ENCODE measurements at places on chromosomes 7 and 10.

- DNase-seq, result no peak
These were observed 195.6 kb downstream of the CUX1 start for GRCh38 chr7:102012941-102013461.

DNA sequence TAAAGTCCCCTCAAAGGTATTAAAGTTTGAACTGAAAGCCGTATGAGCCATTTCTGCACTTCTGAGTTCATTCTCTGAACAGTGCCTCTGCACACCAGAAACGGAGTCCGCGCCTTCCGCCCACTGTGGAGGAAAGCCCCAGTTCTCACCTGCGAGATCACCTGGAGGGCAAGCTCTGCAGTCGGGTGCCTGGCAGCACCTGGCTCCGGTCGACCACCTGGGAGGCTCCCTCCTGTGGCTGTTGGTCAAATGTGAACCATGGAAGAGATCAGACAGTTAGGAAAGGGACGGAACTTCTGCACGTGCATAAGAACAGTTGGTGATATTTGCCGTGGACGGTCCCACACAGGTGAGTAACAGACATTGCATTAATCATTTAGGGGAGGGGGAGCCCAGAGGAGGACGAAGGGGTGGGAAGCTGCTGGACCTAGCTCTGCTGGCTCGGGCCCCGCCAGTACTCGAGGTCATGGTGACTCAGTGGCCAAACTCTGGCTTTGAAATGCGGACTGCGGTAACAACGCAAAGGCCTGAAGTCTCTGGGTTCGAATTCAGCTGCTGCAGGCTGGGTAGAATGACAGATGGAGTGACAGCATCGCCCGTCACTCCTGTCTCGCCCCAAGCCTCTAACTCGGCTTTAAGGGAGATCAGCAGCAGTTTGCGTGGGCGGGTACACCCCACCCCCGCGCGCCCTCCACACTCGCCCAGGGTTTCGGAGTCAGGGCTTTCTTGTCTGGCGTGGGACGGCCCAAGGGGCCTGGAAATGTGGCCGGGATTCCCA, 1.7 kb upstream of the DPYSL4 start:
- DNase-seq, result no peak

- DNase-seq, result no peak
These were observed 99.1 kb downstream of the NRP1 start for GRCh38 chr10:33235251-33235884.

DNA sequence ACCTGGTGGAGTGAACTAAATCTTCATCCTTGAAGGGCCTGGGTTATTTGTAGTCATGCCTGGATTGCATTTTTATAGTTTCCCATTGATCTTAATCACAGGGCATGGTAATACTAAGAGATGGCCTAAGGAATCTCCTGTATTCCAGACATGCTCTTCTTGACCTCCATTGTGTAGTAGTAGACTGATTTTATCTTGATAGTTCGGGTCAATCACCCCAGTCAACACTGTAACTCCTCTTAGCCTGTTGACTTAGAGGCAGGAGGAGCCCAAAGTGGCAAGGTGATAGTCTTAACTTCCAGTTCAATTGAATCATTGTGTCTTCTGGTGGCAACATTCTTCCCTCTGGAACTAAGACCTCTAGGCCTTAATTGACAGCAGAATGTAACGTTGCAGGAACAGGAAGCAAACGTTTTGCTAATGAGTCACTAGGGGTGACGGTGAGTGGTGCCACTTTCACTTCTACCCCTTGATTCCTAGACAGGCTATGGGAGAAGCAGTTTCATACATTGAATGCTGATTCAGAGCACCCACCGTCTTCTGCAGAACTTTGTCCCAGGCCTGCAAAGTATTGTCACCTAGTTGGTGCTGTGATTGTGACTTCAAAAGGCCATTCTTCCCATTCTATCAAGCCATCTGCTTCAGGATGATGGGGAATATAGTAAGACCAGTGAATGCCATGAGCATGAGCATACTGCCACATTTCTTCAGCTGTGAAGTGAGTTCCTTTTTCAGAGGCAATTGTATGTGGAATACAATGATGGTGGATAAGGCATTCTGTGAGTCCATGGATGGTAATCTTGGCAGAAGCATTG, 24.0 kb upstream of the PAPSS2 start:
- DNase-seq, result no peak

DNA sequence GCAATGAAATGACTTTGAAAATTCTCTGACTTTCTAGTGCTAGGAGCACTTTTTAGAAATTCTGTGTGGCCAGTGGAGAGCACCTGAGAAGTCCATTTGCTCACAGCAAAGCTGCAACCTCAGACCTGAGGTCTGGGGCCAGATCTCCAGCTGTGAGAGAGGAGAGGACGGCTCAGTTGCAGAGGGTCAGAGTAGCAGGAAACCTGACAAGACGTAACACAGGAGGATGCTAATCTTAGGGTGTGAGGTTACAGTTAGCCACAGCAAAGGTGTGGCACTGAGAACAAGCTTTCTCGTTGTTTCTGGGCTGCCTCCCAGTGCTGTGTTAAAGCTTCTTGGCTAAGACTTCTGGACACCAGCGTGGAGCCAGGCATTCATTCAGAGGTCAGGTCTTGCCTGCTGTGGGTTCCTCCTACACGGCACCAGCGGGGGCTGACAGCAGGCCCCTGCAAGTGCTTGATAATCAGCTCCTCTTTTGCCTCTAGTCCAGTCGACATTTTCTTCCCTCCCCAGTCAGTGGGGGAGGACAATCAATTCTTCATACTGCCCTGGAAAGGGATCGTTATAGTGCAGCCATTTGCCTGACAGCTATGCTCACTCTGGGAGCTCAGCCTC, 435.4 kb upstream of the DPP6 start:
- DNase-seq, result no peak

All from stimulated activated CD8-positive, alpha-beta memory T cell treated with anti-CD3 and anti-CD28 coated beads, Interleukin-12 subunit alpha, Interleukin-12 subunit beta, amount 100 ng/mL, for 1 hour (primary cell).